ENCODE measurements at places on chromosomes 13 and 19.

GRCh38 chr13:110132225-110132982, 174.6 kb downstream of the COL4A1 start:
- DNase-seq, result no peak

GRCh38 chr19:3879656-3880055, 829 bp upstream of the ATCAY start:
- DNase-seq, result no peak

DNA sequence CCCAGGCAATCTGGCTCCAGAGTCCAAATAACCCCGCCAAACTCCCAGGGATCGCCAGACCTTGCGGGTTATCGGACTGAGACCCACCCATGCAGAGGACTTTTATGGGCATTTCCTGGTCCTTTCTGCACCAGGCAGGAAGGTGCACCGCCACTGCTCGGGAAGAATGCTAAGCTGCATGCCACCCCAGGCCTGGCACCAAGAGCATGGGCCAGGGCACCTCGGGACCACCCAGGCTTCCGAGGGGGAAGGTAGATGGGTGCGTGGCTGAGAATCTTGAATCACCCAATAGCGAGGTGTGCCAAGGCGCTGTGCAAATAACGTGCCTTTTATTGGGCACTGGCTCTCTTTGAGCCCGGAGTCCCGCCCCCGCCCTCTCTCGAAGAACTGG, 422 bp upstream of the ZNF575 start:
- no peak for DNase-seq

GRCh38 chr19:4523306-4524110, 5.2 kb upstream of the PLIN4 start:
- DNase-seq, result no peak

- no peak for DNase-seq
Measured at GRCh38 chr19:2661615-2662014, 40.9 kb downstream of the GNG7 start.
